A549 treated with CpdA at 1 μM for 4 hours (cell line): ENCODE measurements at places on chromosomes 2 and 18. TPM values are rescaled to one million over a fixed set of nuclear protein-coding genes. Genes with fewer than 3 reads are reported as not detected.

Gene TCF7L1
- total RNA-seq, result 5.9 to 9.0 TPM (median 7.8 TPM) in 5 replicates

Gene MARCO
- total RNA-seq, result 0.09 to 0.11 TPM in 2 of 5 replicates, not detected in the others

Gene NAT8
- total RNA-seq, result not detected in 5 replicates

Gene ASB18
- total RNA-seq, result not detected in 5 replicates

Gene MREG
- total RNA-seq, result 4.8 to 6.0 TPM (median 5.3 TPM) in 5 replicates

Gene TWIST2
- 9.3 to 22.2 TPM (median 18.6 TPM) in 5 replicates for total RNA-seq

Gene SLC5A7
- not detected in 5 replicates for total RNA-seq

Gene MSGN1
- total RNA-seq, result not detected in 5 replicates

Gene UGT1A7
- total RNA-seq, result 3.9 to 6.1 TPM (median 4.4 TPM) in 5 replicates
